ENCODE measurements at places on chromosomes 5 and 9.

GRCh38 chr5:130715541-130715940 lies 449.5 kb downstream of the HINT1 start:
- no peak for DNase-seq

DNA sequence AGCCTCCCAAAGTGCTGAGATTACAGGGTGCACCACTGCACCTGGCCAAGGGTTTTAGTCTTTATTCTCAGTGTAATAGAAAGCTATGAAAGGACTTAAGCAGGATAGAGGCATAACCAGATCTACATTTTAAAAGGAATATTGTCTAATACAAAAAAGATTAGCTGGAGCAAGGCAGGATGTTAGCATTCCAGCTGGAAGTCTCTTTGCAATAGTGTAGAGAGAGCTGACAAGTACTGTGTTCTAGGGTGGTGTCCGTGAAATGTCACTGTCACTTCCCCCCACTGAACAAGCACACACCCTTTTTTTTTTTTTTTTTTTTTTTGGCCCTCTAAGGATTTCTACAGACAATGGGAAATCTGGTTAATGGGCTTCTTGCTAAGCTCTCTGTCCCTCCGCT lies 24.2 kb upstream of the DEPDC1B start:
- DNase-seq, result no peak

DNA sequence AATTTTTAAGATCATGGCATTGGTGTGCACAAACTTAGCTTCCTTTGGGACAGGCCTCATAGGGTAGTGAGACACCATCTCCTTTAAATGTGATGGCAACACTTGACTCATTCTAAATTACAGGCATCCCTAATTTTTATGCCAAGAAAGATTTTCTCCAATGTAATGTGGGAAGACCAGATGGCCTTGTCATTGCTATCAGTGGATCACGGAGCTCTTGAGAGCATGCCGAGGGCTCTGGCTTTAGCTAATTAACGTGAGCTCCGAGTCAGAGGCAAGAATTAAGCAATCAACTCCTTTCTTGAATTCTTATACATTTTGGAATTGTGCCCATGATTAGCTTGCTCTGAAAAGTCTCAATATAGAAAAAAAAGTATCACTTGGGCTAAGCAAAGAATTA lies 215.8 kb downstream of the LRRC70 start:
- DNase-seq, result no peak

GRCh38 chr5:54180630-54181031 lies 129.7 kb downstream of the ARL15 start:
- DNase-seq, result no peak
